Kidney epithelial cell (primary cell): ENCODE measurements at places on chromosomes 1 and 21.

DNA sequence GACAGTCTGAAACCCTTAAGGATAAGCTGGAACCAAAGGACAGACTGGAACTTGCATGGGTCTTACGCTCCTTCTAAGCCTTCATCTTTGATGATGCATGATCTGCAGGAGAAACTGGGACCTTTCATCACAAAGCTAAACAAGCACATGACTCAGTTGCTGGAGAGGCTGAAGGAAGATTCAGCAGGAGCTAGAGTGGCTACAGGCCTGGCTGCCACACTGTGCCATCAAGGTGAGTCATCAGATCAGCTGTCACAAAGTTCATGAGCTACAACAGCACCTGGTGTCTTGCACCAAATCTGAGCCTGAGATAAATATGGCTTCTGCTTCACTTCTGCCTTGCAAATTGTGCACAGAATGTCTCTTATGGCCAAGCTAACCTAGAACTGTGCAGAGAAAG is 95.5 kb upstream of the MARK1 start:
- DNase-seq: no peak

- no peak for DNase-seq
Measured at GRCh38 chr1:207857447-207857846, 53.5 kb downstream of the CD34 start.

GRCh38 chr1:25813734-25814471 is 5.9 kb upstream of the MTFR1L start:
- no peak for DNase-seq

- DNase-seq: no peak
Measured at GRCh38 chr1:184941735-184942134, 32.6 kb downstream of the NIBAN1 start.

GRCh38 chr1:167524651-167525050 is 6.3 kb upstream of the CD247 start:
- DNase-seq: no peak

GRCh38 chr1:84370831-84371394 is 27.4 kb upstream of the DNASE2B start:
- DNase-seq: peak; percentile 35

GRCh38 chr21:38307771-38308531 is 51.2 kb downstream of the KCNJ15 start:
- DNase-seq: no peak

DNA sequence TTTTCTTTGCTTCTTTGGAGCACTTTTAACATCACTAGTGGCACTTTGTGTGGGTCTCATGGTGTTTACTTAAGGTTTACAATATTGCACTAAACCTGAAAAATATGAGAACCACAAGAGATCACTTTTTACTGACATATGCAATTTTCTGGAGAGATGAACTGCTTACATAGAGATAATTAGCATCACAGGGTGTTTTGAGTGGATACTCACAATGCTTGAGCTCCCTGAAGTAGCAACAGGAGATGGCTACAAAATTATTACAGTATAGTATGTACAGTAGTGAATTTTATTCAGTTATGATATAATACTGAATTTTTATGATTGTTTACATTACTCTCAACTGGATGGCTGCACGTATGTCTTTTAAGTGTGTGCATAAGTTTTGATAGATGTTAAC is 22.6 kb downstream of the RPRD2 start:
- DNase-seq: no peak

DNA sequence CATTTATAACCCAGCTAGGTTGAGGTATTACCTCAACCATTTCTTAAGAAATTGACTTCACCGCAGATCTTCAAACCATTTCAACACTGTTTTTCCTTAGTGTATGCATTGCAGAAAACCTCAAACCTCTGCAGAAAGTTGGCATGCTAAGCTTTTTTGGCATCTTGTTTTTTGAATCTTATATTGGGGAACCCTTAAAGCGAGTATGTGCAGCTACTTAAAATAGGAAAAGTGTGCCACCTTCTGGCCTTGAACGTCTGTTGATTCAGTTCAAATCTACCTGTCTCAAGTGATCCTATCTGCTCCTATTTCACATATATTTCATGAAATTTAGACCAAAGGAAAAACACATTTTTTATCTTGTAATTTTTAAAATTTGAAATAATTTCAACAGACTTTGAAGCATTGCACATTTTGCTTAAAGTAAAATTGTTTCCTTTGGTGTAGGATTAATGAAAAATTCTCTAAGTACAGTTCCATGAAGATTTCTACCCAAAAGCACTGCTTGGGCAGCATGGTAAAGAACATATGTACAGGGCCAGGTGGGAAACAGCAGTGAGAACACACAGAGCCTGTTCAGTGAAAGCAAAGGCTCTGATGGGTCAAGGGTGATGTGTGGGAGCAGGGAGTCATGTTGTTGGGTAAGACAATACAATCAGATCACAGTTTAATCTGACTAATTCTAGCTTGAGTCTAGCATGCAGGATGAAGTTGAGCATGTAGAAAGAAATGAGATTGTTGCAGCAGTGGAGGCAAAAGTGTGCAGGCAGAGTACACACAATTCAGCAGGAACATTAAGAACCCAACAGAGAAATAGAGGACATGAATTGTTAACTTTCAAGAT is 17.2 kb downstream of the HENMT1 start:
- peak; percentile 32 for DNase-seq

GRCh38 chr21:34888569-34889319 is 160.4 kb downstream of the RUNX1 start:
- peak; percentile 70 for DNase-seq

GRCh38 chr1:27773826-27774445 is 917 bp downstream of the STX12 start:
- DNase-seq: no peak

DNA sequence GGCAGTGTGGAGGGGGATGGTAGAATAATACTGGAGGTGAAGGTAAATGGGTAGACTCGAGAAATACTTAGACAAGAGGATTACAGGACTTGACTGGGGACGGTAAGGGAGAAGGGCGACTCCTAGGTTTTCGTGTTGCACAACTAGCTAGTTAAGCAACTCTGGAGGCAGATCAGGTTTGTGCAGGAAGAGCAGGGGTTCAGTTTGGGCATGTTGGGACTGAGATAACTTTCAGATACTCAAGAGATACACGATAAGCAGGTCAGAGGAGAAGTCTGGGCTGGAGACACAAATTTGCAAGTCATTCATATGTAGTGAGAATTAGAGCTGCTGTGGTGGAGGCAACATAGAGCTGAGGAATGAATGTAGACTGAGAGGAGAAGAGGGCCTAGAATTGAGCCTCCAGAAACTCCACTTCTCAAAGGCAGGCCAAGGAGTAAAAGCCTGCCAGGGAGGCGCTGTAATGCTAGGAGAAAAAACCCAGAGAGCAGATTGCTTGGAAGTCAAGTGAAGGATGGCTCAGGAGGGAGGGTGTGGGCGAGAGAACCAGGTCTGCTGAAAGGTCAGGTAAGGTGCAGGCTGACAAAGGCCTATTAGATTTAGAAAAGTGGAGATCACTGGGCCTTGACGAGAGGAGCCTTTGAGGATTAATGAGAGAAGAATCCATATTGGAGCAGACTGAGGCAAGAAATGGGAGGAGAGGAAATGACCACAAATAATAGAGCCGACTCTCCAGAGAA is 20.8 kb downstream of the MAB21L3 start:
- no peak for DNase-seq

- no peak for DNase-seq
Measured at GRCh38 chr1:206790502-206791250, 18.4 kb upstream of the IL10 start.

DNA sequence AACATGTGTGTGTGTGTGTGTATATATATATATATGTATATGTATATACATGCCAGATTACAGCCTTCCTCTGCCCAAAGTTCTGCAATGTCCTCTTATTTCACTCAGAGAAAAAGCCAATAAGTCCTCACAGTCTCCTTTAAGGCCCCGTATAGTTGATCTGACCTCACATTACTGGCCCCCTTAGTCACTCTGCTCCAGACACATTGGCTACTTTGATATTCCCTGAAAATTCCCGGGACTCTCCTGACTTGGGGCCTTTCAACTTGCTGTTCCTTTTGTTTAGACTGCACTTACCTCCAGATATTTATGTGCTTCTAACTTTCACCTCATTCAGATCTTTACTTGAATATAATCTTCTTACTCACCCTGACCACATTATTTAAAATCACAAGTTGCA is 4.2 kb upstream of the BSDC1 start:
- no peak for DNase-seq

GRCh38 chr1:95582746-95583145 is 348.7 kb downstream of the RWDD3 start:
- no peak for DNase-seq

DNA sequence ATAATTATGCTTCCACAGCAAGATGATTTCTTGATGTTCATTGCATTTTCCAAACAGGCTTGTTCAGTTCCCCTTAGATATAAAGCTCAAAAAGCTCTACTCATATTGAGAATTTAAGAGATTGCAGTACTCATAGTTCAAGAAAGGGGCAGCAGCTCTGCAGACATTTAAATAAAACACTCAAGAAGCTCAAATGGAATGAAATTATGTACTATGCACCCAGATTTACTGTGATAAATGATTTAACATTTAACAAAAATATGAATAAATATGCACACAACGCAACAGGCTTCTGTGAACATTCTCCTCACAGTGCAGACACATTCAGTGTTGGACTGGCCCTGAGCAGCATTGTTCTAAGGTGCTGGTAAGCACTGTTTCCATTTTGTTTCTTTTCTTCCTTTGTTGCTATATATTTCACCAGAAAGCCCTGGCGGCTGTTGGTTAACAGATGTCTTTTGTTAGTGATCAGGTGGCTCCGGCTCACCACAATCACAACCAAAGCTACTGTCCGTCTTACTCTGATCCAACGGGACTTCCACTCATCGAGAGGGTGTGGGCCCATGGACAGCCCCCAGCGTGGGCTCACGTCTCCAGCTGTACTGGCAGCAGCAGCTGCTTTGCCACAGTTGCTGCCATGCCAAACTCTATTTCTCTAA is 1440.3 kb downstream of the NCAM2 start:
- DNase-seq: no peak

DNA sequence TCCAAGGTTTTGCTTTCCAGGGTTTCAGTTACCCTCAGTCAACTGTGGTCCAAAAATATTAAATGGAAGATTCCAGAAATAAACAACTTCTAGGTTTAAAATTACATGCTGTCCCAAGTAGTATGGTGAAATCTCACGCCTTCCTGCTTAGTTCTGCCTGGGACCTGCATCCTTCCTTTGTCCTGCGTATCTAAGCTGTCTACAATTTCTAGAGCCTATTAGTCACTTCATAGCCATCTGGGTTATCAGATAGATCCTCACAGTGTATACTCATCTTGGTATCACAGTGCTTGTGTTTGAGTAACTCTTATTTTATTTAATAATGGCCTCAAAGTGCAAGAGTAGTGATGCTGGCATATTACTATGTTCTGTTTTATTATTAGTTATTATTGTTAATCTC is 157.7 kb downstream of the ROR1 start:
- no peak for DNase-seq

- no peak for DNase-seq
Measured at GRCh38 chr1:210920258-210920657, 213.7 kb downstream of the KCNH1 start.
